Cardiac fibroblast (primary cell): ENCODE measurements at places on chromosomes 7 and 10.

GRCh38 chr10:86193841-86194240 is 172.8 kb downstream of the GRID1 start:
- DNase-seq, result no peak

GRCh38 chr7:39825401-39825980 is 124.6 kb upstream of the CDK13 start:
- DNase-seq, result no peak

DNA sequence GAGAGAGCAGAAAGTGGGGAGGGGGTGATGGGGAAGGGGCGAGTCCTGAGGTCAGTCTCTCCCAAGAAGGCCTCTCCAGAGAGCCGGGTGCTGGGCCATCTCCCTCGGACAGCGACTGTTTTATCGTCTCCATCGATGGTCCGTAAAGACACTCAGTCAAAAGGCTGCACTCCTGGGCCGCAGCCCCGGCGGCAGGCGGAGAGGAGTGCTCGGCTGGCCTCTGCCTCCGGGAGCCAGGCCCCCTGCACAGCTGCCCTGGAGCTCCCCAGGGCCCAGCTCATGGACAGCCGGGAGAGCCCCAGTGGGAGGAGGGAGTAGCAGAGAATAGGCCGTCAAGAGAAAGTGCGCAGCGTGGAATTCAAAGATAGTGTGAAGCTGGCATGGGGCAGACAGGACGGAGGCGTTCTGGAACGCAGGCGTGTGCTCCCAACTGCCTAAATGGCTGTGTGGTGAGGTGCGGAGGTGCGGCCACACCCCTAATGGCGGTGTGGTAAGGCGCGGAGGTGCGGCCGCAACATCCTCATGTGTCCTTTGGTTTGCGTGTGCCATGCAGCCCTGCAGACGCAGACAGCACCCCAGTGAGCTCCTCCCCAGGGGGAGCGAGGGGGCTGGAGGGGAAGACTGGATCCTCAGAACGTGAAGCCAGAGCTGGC is 477.5 kb upstream of the FOXK1 start:
- DNase-seq, result no peak

DNA sequence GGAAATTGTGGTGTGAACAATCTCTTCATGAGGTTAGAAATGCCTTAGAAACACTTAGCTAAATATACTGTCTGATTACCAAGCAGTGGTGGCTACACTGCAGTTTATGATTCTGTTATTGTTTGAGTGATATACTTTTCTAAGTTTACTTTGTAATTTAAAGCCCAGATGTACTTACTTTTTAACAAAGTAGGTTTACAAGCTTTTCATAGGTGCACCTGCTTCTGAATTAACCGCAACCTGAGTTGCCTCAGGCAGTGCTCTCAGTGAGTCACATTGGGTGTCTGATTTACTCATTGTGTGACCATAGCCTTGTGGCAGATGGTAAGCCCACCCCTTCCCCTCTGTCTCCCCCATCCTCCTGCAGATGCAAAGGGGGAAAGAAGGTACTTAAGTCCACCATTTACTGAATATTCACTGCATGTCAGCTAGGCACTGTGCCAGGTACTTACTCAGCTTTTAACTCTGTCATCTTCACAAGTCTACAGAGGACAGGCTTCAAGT is 9.0 kb downstream of the MTURN start:
- peak; percentile 66 for DNase-seq

GRCh38 chr7:90595342-90595800 is 750 bp upstream of the CDK14 start:
- peak; percentile 25 for DNase-seq

DNA sequence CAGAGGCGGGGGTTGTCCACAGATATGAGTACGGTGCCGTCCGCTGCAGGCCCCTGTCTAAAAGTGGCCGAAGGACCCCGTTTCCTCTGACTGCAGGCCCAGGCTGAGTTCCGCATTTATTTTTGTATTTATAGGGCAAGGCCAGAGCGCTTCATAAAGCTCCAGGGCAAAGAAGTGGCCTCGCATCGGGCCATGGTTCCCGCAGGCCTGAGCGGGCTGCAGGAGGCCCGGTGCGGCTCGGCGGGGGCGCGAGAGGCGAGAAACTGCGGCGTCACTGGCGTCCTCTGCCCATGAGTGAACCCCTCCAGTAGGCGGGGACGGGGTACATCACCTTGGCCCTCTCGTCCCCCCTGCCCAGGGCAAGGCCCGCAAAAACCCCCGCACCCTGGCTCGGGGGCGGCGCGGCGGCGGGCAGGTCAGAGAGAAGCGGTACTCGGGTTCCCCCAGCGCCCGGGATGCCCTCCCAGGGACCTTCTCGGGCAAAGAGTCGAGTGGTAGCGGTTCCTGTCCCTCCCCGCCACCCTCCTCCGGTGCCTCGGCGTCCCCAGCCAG is 355.7 kb downstream of the DNAJB6 start:
- no peak for DNase-seq

- DNase-seq, result no peak
Observed at GRCh38 chr7:36406156-36406555, 16.5 kb downstream of the ANLN start.

DNA sequence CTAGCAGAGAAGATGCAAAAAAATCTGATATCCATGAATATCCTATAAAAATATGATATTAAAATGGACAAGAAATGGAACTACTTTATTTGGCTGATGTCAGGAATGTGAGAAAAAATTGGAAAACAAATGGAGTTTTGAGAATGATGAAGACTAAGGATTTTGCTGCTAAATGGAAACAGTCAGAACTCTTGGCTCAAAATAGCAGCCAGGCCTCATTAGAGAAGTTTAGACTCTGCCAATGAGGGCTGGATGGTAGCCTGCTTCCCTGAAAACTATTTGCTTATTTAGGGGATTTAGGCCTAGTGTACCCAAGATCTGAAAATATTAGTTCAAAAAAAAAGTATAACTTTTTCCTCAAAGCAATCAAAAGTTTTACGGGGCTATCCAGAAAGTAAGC is 458.5 kb downstream of the TFEC start:
- no peak for DNase-seq

DNA sequence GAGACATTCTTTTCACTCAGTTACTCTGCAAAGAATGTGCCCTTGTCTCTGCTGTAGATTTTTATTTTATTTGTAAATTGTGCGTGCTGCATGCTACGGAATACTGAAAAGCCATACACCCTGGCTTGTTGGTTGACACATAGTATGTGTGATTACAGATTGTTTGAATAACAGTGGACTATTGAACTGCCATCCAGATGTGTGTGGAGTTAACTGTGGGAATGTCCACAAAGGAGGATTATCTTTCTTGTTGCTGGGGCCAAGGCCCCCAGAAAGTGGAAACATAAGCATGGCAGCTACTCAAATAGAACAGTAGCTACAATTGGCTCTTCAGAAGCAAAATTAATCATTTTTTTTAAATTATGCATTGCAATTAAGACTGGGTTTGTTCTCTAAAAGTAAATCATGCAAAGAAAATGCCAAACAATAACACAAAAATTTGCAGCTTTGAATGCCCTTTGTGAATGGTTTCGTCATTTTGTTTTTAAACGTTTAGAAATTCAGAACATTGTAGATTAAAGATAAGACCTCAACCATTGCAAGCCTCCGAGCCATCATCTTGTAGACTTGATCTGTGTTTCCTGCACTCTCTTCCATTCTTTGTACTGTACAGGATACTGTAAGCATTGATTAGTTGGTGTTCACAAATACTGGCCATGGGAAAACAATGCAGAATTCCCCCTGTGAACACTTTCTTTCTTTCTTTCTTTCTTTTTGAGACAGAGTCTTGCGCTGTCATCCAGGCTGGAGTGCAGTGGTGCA is 210.3 kb upstream of the TCF7L2 start:
- DNase-seq, result no peak

DNA sequence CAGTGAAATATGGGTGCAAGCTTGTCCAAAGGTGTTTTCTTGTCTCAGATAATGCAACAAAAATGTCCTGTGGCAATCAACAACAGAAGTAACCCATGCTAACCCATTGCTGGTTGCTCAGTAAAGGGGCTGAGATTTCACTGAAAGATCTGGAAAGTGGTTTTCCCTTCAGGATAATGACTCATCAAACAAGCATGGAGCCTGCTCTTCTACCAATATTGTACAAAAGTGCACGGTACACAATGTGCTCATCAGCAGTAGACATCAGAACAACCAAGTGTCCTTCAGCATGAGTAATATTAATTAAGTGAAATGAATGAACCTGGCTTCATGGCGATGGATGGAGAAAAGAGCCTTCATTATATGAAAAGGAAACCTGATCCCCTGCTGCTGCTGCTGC is 287.1 kb upstream of the NEBL start:
- peak; percentile 46 for DNase-seq

- peak; percentile 45 for DNase-seq
Observed at GRCh38 chr7:128829391-128830166, 627 bp upstream of the FLNC start.

GRCh38 chr7:134829380-134829986 is 50.0 kb downstream of the CALD1 start:
- no peak for DNase-seq

- DNase-seq, result peak; percentile 49
Observed at GRCh38 chr7:112383671-112384417, 66.4 kb upstream of the IFRD1 start.

DNA sequence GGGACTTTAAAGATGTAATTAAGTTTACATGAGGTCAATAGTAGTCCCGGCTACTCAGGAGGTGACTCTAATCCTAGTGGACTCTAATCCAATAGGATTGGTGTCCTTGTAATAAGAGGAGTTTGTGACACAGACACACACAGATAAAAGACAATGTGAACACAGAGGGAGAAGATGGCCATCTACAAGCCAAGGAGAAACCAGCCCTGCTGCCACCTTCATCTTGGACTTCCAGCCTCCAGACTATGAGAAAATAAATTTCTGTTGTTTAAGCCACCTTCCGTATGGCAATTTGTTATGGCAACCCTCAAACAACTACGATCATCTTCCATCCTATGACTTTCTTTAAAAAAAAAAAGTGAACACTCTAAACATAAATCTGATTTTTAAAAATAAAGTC is 116.3 kb downstream of the ALOX5 start:
- no peak for DNase-seq

DNA sequence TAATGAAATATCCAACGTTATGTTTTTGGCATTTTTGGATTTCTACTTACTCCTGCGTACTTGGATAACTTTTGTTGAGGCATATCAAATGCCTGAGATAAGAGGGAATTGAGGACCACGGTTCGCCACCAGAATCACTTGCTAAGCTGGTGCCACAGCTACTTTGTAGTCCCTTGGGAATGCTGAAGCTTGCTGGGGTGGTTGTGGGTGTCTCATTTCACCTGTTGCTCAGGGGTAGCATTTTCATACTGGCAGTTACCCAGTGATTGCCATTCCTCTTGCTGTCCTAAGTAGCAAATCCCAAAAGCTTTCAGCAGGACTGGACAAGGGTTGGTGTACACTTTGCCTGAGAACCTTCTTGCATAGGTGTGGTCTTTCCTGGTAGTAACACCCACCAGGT is 75.2 kb downstream of the CREB5 start:
- DNase-seq, result no peak

DNA sequence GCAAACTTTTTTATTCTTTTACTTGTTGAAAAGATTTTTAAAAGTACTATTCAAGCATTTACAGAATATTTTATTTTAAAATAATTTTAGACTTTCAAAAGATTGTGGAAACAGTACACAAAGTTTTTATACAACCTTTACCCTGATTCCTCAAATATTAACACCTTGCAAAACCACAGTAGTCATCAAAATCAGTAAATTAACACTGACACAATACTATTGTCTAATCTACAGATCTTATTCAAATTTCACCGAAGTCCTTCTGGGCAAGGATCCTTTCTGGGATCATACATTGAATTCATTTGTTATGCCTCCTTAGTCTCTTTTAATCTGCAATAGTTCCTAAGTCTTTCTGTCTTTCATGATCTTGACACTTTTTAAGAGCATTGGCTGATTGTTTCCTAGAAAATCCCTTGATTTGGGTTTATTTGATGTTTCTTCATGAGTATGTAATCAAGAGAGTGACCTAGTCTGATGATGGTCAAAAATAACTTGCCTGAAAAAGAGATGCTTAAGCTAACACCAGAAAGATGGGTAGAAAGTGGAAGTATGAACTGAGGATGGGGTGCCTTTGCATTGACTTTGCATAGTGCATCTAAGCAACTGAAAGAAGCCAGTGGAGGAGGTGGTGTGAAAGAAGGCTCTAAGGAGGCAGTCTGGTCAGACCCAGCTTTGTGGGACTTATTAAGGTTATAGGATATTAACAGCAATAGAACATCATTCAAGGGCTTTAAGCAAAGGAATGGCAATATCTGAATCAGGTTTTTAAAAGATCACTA is 9.7 kb downstream of the STAMBPL1 start:
- DNase-seq, result no peak

DNA sequence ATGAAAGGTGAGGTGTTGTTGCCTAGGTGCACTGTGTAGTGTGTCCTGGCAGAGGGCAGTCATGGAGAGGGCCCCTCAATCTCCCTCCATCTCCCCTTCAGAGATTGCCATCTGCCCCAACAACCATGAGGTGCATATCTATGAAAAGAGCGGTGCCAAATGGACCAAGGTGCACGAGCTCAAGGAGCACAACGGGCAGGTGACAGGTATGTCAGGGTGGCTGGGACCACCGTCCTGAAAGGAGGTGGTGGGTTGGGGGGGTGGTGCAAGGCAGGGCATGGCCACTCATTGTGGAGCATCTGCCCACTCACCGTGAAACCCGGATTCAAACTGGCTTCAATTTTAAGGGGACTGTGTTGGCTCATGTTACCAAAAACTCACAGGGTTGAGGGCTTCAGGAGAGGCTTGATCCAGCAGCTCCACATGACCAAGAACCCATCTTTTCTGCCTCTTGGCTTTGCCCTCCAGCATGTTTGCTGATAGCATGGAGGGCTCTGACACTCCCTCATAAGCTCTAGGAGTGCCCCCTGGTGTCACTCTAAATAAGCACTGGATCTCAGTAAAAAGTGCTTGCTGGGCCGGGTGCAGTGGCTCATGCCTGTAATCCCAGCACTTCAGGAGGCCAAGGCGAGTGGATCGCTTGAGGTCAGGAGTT is 12.2 kb downstream of the ARPC1B start:
- peak; percentile 64 for DNase-seq

DNA sequence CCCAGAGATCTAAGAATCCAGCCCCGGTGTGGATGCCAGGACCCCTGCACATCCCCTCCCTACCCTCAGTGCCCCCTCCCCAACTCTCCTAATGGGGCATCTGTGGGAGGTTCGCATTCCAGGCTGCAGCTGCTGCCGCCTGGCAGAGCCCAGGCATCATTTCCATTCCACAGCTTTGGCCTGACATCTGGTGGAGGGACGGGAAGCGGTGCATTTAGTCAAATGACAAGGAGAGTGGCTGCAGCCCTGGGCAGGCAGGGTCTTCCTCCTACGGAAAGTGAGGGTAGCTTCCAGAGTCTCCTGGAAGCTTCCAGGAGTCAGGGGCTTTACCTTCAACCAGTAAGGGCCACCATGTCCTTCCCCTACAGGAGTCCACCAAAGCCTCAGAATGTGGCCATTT is 30.8 kb downstream of the PRLHR start:
- DNase-seq, result peak; percentile 33

- DNase-seq, result no peak
Observed at GRCh38 chr7:153021542-153021941, 262.0 kb downstream of the ACTR3B start.
